Activated CD4-positive, alpha-beta T cell treated with anti-CD3 and anti-CD28 coated beads, Interleukin-2, amount 50 U/mL, for 4 hours (primary cell): ENCODE measurements at places on chromosomes 3 and 15.

DNA sequence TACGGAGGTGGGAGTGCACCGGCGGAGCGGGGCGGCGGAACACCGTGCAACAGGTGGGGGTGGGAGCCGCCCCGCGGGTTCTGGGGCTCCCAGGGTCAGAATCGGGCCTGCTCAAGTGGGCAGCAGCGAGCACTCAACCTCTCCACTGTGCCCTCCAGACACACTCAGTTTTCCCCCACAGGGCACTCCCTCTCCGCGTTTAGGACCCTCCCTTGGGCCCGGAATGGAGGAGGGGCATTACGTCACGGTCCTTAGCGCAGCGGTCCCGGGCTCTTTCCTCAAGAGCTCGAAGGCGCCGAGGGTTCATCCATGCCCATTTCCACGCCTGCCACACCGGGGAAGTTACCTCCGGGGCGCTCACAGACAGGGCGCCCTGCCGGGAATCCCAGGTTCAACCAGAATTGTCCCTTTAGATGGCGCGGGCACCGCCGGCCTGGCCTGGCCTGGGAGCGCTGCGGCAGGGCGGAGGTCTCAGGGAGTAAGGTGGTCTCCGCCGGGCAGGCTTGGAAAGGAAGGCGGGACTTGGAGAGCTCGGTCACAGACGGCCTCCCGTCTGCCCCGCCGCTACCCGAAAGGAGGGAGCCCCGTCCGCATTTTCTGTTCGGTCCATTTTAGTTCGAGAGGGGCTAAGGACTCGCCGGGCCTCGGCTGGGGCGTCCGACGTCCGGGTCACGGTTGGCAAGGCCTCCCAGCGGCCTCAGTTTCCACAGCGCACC, 5.1 kb downstream of the RNU6-1 start:
- DNase-seq: no peak

DNA sequence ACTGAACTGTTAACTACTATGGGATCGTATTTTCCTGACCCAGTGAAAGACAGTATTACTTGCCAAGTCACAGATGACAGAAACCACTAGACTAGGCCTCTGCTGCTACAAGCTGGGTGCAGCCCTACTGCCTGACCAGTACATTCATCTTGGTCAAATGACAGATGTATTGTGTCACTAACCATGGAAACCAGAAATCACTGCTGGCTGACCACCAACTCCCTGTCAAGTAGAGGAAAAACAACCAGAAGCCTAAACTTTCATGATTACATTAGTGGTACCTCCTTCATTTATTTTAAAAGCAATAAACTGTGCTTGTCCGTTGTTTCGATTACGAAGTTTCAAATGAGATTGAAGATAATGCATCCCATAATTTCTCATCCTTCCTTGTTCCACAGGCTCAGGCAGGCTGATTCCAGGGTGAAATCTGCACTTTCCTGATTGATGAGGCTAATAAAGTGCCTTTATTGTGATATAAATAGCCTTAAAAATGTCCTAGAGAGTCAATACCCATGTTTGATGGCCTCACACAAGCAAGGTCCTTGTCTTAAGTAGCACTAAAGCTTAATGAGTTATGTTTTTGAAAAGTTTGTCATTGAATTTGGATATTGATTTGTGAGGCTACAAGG, 309.7 kb downstream of the LSAMP start:
- DNase-seq: no peak

- DNase-seq: peak; percentile 94
These were observed at the start of gene ARID3B for GRCh38 chr15:74540761-74541493. Gene ARID3B, plus strand, starts transcription at chr15:74541220. Its CDS starts 2,717 bp downstream, at chr15:74543937.

DNA sequence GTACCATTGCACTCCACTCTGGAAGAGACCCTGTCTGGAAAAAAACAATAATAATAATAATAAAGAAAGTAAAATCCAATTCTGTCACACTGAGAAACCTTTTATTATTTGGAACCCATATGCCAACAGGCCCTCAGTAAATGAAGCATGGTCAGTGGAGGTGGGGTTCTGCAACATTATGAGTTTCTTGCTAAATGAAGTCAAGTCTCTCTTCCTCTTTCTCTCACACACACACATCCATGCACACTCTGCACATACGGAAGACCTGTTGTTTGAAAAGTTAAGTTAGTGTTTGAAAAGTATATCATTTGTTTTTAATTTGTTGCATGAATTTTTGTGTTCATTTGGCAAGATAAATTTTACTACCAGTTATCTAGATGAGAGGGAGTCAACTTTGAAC, 27.8 kb downstream of the GAP43 start:
- no peak for DNase-seq

- DNase-seq: no peak
These were observed 48.0 kb upstream of the LDHAL6B start for GRCh38 chr15:59158701-59159034.

DNA sequence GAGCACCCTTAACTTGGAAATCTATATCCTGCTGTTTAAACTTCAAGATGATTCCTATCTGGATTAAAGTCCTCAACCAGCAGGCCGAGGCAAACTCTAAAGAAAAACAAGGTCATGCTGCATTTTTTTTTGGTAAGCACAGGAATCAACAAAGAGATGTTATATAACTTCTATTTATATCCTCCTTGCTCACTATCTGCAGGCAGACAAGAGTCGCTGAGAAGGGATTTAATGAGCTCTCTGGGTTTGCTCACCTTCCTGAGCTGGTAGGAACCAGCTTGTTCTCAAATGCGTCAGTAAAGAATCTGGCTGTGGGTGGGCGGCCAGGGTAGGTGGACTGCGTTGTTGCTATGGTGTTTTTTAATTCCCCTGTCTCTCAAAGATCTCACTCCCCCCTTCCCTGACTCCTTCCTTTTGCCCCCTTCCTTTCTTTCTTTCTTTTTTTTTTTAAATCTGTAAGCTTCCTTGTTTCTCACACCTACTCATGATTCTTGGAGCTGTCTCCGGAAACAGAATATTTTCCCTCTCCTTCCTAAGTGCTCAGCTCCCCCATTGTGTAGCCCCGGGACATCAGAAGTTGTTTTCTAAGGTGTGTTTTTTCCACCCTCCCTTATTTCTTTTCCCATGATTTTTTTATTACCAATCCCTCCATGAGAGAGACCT, 228.8 kb upstream of the BHLHE40 start:
- peak; percentile 13 for DNase-seq

GRCh38 chr3:58647381-58648141, 19.0 kb downstream of the FAM3D start:
- DNase-seq: no peak

DNA sequence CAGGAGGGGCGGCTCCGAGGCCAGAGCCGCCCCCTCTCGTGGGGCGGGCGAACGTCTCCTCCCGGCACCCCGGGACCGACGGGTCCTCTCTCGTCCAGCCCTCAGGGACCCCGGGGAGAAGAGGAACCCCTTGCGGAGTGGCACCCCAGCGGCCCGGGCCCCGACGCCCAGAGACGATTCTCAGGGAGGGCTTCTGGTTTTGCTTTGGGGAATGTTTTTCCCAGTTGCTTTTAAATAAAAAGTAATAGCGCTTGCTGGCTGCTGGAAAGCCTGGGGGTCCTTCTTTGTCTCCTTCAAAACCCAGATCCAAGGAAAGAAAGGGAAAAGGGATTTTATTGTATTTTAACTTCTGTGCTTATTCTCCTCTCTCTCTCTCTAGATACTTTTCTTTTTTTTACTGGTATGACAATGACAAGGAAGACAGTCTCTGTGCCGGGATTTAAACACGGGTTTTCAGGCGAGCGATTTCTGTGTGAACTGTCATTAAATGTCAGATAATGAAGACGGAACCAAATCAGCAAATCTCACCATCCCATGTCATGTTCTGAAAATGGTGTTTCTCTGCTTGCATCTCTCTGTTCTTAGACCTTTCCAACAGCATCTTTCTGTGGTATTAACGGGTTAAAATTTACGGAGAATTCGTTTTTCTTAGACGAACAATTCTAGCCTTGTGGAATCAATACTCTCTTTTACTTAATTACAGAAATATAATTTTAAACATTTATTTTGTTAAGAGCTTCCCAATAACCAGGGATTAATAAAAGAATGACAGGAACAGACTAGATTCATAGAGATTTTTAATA, 530 bp upstream of the PCOLCE2 start:
- no peak for DNase-seq

DNA sequence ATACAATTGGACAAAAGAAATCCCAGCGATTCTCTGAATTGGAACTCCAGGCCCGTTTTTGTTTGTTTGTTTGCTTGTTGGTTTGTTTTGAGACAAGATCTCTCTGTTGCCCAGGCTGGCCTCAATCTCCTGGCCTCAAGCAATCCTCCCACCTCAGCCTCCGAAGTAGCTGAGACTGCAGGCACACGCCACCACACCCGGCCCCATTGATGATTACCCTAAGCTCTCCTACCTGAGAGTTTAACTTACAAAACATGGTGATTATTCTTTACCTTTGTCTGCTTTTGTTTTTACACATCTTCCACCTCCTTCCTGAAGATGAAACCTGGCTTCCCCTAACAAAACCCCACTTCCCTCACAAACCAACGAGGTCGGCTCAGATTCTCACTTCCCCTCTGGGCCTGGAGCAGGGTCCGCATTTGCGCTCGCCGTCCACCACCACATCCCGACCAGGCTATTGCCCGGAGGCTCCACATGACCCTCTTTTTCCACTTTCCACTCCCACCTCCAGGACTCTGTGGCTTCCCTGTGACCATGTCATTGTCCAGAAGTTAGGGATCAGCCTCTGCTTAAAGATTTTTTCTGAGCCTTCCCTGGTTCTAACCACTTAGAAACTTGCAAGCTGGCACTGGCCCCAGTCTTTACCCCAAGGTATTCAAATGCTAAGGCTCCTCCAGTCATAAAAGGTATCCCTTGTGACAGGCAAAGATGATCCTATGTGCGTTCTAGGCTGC, 14.8 kb downstream of the KLHL6 start:
- DNase-seq: no peak

GRCh38 chr3:44915702-44916438, 41.5 kb downstream of the TGM4 start:
- DNase-seq: no peak

- DNase-seq: no peak
These were observed 149.9 kb downstream of the ARPP21 start for GRCh38 chr3:35789042-35789831.

GRCh38 chr3:120555657-120556509, 40.3 kb upstream of the NDUFB4 start:
- DNase-seq: no peak

DNA sequence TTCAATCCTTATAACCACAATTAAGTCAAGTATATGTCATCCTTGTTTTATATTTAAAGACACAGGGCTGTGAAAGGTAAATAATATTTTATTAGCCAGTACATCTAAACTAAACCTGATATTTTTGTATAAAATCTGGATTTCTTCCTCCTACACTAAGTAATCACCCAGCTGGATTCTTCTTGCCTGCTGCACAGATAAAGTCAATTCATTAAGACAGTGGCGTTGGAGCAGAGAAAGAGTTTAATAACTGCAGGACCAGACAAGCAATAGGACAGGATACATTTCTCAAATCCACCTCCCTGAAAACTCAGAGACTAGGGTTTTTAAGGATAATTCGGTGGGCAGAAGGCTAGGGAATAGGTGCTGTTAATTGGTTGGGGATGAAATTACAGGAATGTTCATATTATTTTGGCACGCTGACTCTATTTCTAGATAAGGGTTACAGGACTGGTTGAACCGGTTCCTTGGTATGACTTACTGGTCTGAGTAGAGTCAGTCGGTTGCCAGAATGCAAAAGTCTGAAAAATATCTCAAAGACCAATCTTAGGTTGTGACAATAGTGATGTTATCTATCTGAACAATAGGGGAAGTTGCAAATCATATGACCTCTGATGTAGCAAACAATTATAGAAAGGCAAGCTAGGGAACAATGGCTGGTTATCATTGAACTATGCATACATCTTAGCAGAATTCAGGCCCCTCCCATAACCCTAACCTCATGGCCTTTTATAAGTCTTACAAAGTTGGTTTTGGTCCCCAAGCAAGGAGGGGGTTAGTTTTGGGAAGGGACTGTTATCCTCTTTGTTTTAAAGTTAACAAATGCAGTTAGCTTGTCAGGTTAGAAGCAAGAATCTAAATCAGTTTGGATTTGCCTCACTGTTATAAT, 244.8 kb downstream of the ALCAM start:
- DNase-seq: no peak

DNA sequence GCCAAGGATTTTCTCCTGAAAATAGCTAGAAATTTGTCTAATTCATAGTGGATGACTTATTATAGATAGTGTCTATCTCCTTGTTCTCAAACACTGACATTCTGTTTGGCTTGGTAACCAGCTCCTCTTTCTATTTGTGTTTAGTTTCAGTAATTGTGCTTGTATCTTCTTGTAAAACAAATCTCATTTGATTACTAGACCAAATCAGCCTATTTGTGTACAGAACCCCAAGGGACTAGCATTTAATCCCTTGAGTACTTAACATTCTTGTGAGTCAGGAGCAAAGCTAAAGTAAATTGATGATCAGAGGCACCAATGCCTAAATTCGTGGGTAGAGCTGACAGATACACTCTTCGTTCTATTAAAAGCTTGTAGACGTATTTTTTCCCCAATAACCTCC, 306.5 kb upstream of the SLITRK3 start:
- DNase-seq: no peak

GRCh38 chr3:39460677-39461076, 6.8 kb upstream of the MOBP start:
- no peak for DNase-seq

GRCh38 chr3:78079514-78079913, 1039.6 kb downstream of the ROBO2 start:
- DNase-seq: no peak

- DNase-seq: no peak
These were observed 64.9 kb downstream of the IQSEC1 start for GRCh38 chr3:13008155-13008995.

DNA sequence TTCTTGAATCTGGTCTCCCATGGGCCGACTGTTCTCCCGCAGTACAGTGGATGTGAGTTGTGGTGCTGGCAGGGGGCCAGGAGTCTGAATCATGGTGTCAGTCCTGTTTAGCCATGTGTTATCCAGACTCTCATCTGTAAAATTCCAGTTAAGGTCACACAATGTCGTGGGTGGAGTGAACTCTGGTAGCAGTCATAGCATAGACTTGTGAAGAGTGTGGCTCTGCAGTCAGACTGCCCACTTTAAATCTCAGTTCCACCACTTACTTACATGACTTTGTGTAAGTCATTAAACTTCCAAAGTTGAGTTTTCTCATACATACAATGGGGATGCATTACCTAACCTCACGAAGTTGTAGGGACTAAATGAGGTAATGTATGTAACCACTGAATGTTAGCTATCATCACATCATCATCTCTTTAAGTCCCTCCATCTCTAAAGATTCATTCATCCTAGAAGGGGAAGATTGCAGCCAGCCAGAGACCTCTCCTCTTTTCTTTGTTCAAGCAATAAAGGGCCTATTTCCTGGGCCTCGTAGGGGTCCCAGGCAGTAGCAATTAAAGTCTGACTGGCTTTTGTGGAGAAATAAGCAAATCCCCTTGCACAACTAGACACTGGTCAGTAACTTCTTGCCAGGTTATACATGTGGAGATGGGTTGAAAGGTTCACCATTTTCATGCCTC, 93.9 kb downstream of the PCCB start:
- DNase-seq: no peak
